NCI-H774 (cell line): ENCODE measurements at places on chromosomes 11 and 22.

DNA sequence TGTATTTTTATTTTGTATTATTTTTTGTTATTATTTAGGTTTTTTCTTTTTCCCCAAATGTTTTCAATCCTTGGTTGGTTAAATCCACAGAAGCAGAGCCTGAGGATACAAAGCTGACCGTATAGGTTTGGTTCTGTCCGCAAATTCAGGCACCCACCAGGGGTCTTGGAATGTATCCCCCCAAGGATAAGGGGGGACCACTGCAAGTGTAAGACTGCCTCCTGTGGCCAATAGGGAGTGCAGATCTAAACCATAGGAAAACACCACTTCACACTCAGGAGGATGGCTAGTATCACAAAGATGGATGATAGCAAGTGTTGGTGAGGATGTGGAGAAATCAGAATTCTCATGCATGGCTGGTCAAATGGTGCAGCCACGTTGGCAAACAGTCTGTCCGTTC lies 20.0 kb downstream of the CPT1A start:
- DNase-seq: no peak

GRCh38 chr22:27844656-27845591 lies 43.4 kb upstream of the MN1 start:
- DNase-seq: no peak

DNA sequence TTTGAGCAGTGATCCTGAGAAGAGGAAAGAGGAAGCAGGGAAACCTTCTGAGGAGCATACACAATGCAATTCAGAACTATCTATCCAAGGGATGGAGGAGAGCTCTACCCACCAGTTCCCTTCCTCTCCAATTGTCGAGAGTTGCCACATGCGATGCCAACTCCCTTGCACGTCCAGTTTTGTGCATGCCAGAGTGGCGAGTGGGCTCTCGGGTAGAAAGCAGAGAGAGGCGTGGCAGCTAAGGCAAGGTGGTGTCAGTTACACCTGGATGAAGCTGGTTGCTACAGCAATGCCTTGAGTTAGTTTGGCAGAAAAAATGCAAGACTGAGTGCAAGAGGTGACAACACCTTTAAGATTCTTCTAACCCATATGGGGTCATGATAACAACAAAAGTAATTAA lies 420.4 kb upstream of the CCDC90B start:
- no peak for DNase-seq

GRCh38 chr11:112321501-112322172 lies 61.0 kb upstream of the PLET1 start:
- peak; percentile 82 for DNase-seq

DNA sequence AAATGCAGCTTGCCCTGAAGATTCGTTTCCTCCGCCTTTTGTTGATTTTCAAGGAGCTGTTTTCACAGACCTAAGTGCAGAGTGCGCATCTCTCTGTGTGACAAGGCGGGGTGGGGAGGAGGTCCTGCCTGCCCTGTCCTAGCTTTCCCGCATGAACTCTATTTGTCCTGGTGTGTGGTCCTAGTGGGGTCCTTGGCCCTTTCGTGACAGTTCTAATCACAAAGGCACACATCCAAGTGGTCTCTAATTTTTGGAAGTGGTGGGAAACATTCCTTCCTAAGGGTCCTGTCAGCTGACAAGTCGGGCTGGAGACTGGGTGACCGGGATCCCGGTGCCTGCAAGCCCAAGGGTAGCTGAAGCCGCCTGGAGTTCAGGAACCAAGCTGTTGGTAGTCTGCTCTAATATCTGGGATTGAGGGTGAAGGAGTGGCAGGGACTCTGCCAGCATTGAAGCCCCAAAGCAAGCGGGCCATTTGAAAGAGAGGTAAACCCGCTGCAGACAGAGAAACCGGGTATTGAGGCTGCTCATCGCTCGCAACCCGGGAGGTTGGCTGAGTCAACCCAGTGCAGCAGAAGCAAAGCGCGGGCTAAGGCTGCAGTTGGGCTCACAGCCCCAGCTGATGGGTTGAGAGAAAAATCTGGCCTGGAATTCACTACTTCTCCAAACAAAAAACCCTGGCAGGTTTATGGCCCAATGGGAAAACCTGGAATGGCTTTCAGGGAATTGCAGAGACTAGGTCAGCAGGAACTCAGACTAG lies 28.1 kb upstream of the FBXO3 start:
- DNase-seq: peak; percentile 72

DNA sequence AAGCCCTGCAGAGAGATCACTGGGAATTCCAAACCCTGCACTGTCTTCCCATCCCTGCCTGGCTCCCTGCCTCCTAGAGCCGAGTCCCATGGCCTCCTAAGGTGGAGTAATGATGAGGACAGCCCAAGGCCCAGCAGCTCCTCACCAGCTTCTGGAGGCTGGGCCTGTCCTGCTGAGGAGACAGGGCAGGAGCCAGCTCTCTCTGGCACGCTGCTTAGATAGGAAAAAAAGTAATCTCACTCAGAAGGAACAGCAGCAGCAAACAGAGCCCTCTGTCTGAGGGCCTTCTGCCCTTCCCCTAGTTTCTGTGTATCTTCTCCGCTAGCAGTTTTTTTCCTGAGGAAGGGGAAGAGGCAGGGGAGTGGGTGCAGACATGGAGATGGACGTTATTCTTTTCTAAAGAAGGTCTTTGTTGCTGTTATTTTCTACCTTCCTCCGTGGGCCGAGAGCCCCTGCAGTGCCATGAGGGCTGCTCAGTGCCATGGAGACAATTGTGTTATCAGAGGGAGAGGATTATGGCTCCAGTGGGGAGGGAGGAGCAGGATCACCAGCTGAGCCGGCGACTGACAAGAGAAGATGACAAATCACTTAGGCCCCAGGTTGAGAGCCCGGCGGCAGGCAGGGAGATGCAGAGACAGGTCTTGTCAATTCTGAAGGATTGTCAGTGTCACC lies 315.3 kb downstream of the BUD13 start:
- DNase-seq: no peak

DNA sequence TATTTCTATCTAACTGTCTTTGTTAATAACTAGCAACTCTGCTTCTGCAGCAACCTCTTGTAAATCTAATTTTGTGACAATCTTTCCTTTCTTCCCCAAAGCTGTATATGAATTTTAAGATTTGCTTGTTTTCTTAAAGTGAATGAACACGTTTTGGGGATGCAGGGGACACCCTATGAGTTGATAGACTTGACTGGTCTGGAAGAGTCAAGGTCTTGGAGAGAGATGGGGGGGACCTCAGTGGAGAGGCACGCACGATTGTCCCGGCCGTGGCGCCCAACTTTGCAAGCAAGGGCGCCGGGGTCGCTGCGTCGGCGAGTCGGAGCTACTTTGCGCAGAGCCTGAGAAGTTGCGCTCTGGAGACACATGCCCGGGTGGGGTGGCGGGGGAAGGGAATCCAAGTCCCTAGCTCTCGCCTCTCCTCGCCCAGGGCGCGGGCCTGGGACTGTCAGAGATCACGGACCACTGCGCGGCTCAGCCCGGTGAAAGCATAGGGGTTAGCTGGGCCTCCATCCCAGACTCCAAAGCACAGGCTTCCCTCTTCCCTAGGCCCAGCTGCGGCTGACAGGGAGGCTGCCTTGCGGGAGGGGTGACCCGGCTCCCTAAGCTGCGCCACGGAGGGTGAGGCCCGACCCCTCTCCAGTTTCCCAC lies 854 bp downstream of the ABCC8 start:
- no peak for DNase-seq

- DNase-seq: no peak
Observed at GRCh38 chr11:57905439-57905838, 118.2 kb upstream of the OR9Q1 start.

DNA sequence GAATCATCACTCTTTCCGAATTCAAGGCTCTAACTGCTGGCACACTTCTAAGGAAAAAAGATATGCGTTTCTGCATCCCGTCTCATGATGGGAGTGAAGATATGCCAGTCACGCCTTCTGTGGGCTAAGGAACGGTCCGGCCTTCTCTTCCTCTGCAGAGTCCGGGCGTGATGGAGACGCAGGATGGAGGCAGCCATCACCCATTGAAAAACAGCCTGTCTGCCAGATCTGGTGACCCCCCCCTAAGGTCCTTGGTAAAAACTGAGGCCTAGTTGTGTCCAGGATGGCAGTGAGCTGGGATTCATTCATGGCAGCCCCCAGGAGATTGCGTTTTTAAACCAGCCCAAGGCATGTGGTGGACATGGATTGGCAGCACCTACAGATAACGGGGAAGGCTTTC lies 6.9 kb upstream of the EFCAB6 start:
- DNase-seq: no peak

DNA sequence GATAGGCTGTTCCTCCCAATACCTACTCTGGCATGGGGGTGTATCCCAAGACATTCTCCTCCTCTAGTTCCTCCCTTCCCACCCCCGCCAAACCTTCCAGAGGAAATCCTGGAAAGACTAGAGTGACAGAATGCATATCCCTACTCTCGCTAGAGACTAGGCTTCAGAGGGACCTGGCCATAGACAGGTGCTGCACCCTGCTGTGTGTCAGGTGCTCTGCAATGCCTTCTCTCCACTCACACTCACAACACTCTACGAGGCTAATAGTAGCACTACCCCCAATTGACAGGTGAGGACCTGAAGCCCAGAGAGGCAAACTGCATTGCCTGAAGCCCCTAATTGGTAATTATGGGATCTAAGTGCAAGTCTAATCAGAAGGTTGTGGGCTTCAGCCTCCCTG lies 46.2 kb upstream of the LMO1 start:
- no peak for DNase-seq

DNA sequence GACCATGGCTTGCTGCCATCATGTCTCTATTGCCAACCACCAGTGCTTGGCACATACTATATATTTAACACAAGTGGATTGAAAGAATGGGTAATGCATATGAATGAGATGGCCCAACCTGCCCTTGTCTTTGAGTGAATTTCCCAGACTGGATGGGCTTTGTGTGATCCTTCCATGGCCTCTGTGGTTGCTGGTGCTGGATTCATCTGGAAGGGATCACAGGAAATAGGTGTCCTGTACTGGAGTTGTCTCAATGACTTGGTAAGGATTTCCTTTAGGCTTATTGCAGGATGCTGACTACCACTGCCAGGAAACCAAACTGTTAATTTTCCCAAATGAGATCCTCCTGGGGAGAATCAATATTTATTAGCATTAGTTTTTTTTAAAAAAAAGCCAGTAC lies 328.6 kb downstream of the TMEM135 start:
- no peak for DNase-seq

DNA sequence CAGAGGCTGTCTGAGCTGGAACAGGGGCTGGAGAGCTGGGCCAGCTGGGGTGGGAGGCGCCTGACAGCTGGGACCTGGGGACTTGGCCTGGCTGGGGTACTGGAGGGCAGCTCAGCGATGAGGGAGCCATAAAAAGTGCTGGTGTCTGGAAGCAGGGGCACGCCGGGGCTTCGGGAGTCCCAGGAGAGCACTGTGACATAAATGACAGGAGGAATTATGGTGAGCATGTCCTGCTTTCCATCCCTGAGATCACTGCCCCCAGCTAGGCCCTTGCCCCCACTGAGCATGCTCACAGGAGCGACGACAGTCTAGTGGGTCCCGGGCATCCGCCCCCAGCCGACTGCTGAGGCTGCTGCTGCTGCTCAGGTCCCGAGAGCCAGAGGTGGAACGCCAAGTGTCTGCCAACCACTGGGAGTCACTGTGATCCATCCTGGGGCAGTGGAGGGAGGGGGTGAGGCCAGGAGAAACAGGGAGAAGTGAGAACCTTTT lies 6.2 kb downstream of the ROBO4 start:
- DNase-seq: no peak

GRCh38 chr11:73397468-73398131 lies 21.4 kb downstream of the RELT start:
- DNase-seq: no peak

- DNase-seq: no peak
Observed at GRCh38 chr11:72602250-72602904, 71.8 kb downstream of the PDE2A start.

DNA sequence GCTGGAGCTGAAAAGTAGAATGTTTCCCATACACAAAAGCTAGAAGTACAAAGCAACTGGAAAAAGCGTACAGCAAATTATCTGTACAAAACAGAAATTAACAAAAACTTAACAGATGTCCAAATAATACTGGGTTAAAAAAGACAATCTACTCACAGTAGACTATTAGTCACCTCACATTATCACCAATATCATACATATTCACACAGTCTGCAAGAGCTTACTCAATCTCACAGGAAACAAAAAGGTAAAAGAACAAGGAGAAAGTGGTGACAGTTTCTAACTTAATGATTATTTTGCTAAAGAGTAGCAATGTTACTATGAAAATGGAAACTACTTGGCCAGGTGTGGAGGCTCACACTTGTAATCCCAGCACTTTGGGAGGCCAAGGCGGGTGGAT lies 11.9 kb downstream of the CELF1 start:
- DNase-seq: no peak

DNA sequence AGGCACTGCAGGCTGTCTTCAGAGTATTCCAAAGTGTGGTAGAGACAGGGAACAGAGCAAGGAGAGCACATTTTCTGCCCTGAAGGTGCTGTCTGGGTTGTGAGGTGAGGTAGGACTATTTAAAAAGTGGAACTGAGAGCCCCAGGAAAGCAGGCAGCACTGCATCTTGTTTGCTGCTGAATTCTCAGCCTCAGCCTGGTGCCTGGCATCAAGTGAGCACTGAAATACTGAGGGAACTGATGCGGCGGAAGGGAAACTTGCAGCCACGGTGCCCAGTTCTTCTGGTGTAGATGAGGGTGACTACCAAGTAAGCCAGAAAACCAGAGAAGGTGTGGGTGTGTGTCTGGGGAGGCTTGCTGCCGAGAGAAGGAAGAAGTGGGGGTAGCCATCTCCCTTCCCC lies 59.5 kb downstream of the TNRC6B start:
- no peak for DNase-seq

- no peak for DNase-seq
Observed at GRCh38 chr11:87331273-87331672, 293.5 kb downstream of the TMEM135 start.

DNA sequence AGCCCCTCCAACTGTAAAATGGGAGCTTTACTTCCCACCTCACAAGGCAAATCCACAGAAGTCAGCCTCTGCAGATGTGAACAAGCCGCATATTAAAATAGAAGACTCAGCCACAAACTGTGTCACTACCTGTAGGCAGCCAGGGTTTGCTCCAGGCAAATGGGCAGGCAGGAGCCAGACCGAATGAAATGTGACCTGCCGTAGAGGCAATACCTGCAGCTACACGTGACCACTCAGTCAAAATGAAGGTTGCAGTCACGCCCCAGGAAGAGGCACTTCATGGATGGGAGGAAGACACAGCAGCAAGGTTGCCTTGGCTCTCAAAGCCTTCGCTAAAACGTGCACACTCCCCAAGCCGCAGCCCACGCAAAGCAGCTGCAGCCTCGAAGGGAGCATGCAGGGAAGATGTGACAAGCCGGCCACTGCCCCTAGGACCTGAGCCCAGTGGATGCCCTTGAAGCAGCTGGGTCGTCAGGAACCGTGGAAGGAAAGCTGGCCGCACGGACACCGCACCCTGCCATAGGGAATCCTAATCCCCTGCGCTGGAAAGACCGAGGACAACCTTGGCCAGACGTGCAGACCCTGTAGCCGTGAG lies 53.1 kb downstream of the SHANK2 start:
- no peak for DNase-seq

GRCh38 chr11:58466293-58466692 lies 24.3 kb upstream of the OR5B12 start:
- DNase-seq: no peak

DNA sequence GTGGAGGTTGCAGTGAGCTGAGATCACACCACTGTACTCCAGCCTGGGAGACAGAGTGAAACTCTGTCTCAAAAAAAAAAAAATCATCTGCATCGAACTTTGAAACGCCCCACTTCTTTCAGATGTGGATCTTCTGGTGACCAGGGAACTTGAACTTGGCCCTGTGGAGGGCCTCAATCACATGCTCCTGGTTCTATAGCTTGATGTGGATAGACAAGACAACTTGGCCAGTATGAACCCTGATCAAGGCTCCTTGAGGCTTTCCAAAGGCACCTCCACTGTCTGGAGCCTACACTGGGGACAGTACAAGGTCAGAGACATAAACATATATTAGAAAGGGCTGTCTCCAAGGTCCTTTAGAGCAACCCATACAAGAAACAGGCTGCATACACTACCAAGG lies 30.6 kb downstream of the RAB30 start:
- no peak for DNase-seq
